MCF 10A (cell line): ENCODE measurements at places on chromosomes 11 and 22. TPM values are rescaled to one million over a fixed set of nuclear protein-coding genes. Genes with fewer than 3 reads are reported as not detected.

SCN4B gene
- 0.32 TPM in 1 of 2 replicates, not detected in the other for total RNA-seq

DNA sequence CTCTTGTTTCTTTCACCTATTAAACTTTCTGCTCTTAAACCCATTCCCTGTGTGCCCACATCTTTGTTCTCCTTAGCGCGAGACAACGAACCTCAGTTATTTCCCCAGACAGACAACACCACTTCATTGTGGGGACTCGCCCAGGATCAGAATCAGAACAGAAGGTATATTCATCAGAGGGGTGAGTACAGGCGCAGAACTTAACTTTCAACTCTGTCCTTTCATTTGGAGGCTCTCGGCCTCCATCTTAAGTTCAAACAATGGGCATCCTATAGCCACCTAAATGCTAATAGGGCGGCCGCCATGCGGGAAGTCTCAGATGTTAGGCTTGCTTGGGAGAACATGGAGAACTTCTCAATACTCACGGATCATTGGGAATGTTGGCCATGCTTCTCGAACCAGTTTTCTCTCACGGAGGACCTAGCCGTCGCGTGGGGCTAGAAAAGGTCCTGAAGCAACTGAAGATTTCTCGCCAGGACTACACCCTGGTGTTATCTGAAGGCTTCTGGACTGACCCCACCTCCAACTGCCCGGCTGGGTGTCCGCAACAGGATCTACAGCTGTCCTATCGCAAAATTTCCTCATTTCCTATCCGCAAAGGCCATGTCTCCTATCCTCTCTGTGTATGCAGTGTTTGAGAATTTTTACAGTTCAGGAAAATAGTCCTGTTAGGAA lies 13.4 kb upstream of the HYLS1 start:
- no peak overlapping the region for H3K27ac ChIP-seq
- H3K27me3 ChIP-seq: no peaks in the 10 kb centered on the region
- H3K4me1 ChIP-seq: no peaks in the 10 kb centered on the region
- H3K36me3 ChIP-seq: no peaks in the 10 kb centered on the region

DNA sequence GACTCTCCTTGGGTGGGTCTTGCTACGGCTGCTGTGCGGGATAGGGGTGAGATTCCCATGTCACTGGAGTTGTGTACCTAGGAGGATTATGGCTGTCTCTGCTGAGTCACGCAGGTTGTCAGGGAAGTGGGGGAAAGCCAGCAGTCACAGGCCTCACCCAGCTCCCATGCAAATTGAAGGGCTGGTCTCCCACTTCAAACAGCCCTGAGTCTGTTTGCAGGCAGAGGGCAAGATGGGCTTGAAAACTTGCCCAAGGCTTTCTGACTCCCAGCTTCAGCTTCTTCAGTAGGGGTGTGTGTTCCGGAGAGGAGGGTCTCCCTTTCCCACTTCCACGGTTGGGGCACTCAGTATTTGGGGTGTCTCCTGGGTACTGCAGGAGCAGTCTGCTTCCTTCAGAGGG lies 10.9 kb upstream of the SC5D start:
- no peak overlapping the region for H3K4me3 ChIP-seq
- no peaks in the 10 kb centered on the region for H3K4me1 ChIP-seq
- no peak overlapping the region for H3K27ac ChIP-seq
- no peaks in the 10 kb centered on the region for H3K36me3 ChIP-seq
- H3K27me3 ChIP-seq: peaks cover 74% of the 10 kb centered on the region

DNA sequence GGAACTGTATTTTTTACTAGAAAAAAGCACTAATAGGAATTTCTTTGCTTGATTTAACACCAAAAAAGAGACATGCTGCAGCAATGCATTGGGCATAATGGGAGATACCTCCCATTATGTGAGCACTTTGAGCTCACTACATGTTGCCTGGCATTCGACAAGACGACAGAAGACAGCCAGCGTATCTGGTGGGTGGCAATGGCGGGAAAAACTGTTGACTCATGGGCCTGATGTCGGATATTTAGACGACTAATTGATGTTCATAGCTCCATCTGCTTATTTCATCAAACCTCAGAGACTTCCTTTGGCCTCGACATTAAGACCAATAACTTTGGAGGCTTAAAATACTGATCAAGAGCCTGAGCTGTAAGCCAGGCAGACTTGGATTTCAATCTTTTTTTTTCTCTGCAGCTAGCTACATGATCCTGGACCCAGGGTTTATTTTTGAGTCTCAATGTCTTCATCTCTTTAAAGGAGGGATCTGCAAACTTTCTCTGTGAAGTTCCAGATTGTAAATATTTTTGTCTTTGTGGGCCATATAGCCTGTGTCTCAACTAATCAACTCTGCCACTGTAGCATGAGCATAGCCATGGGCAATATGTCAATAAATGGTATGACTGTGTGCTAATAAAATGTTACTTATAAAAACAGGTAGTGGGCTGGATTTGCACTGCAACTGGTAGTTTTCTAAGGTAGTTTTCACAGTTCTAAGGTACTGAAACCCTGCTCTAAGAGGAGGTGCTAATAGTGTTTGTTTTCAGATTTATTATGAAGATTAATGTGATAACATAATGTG lies 375.1 kb downstream of the METTL15 start:
- H3K4me3 ChIP-seq: no peak overlapping the region
- H3K27ac ChIP-seq: no peak overlapping the region
- no peak for DNase-seq
- no peaks in the 10 kb centered on the region for H3K4me1 ChIP-seq
- no peaks in the 10 kb centered on the region for H3K36me3 ChIP-seq

DNA sequence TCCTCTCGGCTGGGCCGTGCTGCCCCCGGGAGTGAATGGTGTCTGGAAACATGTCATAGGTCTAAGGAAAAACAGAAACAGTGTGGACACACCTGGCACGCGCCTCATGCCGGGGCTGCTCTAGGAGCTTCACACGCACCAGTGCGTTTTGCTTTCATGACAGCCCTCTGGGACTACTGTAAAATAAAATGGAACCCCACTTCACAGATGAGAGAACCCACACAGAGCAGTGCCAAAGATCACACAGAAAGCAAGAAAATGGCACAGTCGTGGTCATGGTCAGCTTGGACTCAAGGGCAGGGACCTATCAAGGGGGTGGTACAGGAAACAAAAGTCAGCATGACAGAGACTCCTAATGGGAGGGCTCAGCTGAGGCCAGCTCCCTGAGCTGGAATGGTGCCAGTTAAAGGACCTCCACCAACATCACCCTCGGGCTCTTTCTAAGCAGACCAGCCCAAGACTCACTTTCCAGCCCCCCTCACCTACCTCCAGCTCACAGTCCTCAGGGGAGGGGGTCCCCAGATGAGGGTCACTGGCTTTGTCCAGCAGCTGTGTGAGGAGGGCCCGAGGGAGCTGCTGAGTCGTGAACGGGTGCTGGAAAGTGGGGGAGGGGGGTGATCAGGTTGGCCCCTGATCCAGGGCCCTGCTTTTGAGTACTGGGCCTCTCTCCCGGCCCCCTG lies 3.3 kb downstream of the MAP4K2 start:
- H3K4me1 ChIP-seq: peaks cover 6% of the 10 kb centered on the region
- DNase-seq: no peak
- H3K27ac ChIP-seq: no peak overlapping the region
- H3K27me3 ChIP-seq: no peaks in the 10 kb centered on the region
- H3K4me3 ChIP-seq: no peak overlapping the region
